GM12891 (cell line): ENCODE measurements at places on chromosomes 3 and 15.
A peak's percentile ranks its signal among the peaks of the same experiment; 100 is the strongest.

- no peak for DNase-seq
These were observed 184.9 kb downstream of the ZBTB20 start for GRCh38 chr3:114962189-114962588.

DNA sequence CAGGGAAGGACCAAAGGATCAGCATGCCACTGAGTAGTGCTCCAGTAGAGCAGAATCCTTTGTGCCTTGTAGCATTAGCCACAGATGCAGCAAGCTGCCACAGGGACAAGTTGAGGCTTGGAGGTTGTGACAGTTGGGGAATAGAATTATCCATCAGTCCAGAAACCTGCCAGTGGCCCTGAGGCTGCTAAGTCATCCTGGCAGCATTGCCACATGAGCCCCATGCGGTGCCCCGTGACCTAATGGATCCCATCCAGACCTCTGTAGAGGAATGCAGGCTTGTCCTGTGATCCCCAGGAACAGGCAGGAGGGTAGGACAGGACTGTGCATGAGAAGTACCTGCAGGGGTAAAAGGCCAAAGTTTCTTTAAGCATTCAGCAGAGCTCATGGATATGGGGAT is 51.7 kb downstream of the BOC start:
- no peak for DNase-seq

DNA sequence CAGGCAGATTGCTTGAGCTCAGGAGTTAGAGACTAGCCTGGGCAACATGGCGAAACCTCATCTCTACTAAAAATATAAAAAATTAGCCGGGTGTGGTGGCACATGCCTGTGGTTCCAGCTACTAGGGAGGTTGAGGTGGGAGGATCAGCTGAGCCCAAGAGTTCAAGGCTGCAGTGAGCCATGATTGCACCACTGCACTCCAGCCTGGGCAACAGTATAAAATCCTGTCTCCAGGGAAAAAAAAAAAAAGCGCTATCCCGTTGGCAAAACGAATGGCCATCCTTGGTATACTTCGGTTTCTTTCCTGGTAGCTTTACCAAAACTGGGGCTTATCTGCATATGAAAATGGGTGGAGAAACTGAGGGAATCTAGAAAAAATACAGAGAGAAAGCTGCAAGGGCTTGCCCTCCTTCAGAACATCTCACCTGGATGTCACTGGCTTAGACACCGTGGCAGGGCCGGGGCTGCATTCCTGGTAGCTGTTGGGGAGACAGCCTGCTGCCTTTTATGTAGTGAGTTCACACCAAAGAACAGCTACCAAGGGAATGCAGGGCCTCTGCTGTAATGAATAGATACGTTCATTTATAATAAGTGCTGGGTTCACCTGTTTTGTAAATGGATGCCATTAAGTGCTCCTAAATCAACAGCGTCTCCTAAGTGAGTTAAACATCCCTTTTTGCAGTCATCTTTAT is 96.0 kb downstream of the IQSEC1 start:
- no peak for DNase-seq

- DNase-seq = no peak
These were observed 57.8 kb upstream of the TGFBR2 start for GRCh38 chr3:30548600-30548999.

GRCh38 chr3:46923559-46924350 is 46.2 kb downstream of the PTH1R start:
- DNase-seq = no peak

DNA sequence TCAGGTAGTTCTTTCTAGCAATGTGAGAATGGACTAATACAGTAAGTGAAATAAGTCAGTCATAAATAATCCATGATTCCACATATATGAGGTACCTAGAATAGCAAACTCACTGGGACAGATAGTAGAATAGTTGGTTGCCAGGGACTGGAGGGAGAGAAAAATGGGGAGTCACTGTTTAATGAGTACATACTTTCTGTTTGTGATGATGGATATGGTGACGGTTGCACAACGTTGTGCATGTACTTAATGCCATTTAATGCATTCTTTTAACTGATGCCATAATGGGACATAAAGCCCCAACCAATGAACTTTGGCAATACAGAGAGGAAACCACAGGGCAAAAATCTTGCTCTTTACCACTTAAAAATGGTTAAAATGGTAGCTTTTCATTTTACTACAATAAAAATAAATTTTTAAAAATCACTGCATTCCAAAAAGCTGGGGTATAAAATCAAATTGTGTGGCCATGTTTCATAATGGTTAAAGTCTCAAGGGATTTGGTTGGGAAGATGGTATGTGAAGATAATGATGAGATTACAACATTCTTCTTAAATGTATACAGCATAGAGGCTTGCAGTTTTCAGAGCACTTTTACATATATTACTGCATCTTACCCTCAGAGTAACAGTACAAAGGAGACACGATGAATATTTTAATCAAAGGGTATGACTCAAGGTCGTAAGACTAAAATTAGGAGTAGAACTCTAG is 45.2 kb downstream of the ADAM10 start:
- DNase-seq = no peak

DNA sequence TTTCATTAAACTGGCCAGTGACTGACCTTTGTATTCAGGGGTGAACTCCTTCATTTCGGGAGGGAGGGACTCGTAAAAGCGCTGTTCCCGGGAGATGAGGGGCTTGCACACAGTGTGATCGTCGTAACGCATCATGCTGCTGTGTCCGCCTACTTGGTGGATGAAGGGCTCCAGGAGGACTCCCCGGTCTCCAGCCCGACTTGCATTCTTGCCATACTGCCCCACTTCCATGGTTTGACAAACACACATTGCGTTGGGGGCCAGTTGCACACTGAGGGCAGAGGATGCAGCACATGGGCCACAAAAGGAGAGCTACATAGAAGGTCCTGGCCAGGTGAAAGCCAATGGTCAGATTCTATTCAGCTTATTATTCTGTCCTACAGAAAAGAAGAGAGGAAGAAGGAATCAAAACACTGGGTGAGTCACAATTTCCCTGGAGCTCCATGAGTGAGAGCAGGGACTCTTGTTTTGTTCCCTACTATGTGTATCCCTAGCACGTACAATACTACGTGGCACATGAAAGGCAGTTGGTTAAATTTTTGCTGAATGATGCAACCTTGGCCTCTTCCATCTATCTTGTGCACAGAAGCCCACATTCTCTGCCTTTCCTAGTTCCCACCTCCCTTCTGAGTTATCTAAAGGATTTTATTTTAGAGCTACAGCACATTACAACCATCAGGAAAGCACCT is 24.2 kb upstream of the GMPPB start:
- no peak for DNase-seq

- DNase-seq = no peak
These were observed 258.7 kb upstream of the PPP2R3A start for GRCh38 chr3:135706758-135707375.

GRCh38 chr3:18302517-18302916 is 122.6 kb downstream of the SATB1 start:
- DNase-seq = no peak

DNA sequence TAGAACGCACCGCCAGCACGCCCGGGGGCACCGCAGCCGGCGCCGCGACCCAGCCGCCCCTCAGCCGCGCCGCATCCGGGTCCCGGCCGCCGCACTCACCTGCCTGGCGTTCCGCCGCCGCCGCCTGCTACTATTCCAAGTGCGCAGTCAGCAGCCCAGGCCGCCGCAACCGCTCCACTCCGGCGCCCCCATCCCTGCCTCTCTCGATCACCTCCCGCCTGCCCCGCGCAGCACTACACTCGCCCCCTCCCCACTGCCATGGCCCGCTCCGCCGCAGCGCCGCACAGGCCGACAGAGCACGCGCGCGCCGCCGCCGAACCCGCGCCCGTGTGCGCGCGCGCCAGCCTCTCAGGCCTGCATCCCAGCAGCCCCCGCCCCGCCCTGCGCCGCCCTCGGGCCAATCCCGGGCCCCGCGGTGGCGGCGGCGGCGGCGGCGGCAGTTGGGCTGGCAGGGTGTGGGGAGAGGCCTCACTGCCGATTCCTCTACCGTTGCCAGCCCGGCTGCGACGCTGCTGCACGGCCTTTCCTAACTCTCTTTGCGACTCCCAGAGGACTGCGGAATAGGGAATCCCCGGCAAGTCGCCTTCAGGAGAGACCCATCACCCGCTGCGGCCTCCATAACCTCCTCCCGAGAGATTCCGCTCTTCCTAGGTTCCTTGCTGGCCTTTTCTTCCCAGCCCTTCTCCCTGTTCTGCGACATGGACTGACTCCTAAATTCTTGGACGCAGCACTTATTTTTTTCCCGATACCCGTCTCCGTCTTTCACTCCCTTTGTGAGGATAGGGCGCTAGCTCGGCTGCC is at the start of gene PIK3CB:
Gene PIK3CB, minus strand, starts transcription at position 333 of the 801 bp plus-strand sequence. CDS start 75,585 bp downstream, outside the sequence.
- DNase-seq = peak; percentile 84

DNA sequence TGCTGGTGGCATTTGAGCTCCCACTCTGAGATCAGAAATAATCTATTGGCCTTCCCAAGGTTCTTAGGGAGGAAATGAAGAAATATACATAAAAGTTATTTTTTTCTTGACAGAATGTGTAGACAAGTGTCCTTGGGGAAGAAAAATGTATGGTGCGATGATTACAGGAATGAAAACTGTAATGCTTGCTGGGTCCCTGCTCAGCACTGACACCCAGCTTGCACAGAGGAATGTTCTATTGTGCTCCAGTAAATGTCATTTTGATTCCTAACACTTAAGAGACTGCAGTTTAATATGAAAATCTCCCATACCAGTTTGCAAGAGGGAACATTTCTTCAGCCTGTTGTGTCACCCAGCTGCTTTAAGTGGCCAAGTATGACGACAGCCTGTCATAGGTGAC is 271.3 kb upstream of the TPM1 start:
- DNase-seq = no peak

DNA sequence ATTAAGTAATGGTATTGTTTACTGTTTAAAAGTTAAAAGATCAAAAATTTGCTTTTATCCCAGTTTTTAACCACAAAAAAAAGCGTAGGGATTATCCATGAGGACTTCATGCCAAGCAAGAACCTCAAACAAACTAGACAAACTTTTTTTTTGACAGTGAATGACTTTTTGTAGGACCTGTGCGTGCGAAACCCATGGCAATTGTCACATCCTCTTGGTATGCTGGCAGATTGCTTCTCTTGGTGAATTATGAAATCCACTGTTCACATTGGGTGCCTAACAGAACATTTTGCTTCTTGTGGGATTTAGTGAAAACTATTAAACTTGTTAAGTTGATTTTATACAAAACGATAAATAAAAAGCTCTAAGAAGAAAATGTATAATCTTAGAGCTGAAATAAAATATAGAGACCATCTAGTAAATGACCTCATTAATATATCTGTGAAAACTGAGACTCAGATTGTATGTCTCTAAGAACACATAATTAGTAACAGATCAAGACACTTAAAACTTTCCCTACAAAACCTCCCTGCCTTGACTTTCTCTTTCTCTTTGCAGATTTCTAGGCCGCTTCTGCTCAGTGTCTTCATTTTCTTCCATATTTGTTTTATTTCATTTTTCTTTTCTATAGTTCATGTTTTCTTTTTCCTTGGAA is 87.3 kb upstream of the CGNL1 start:
- DNase-seq = no peak

GRCh38 chr15:65595960-65596359 is 15.0 kb downstream of the INTS14 start:
- no peak for DNase-seq

- DNase-seq = no peak
These were observed 19.7 kb downstream of the FAN1 start for GRCh38 chr15:30923429-30923828.

GRCh38 chr15:85036716-85037115 is 55.1 kb downstream of the PDE8A start:
- no peak for DNase-seq

GRCh38 chr3:134776518-134776917 is 18.5 kb upstream of the EPHB1 start:
- DNase-seq = no peak

GRCh38 chr3:14141144-14141543 is 16.3 kb downstream of the TMEM43 start:
- no peak for DNase-seq

DNA sequence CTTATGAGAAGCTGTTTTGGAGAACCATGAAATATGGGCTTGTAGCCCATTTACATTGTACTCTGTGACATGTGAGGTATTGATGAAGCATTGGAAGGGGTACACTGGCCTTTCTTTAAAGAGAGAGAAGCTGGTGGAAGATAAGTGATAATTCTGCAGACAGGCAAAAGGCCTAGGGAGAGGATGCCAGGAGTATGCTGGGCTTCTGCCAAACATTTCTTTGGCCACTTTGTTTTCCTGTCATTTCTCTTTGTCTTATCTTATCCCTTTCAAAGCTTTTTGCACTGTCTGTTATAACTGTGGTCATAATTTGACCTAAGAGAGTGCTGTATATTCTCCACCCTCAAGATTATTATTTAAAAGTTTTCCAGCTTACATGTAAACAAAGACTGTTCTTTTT is 109.6 kb upstream of the SEMA6D start:
- DNase-seq = no peak

GRCh38 chr3:136173939-136174490 is 22.1 kb downstream of the MSL2 start:
- DNase-seq = no peak

DNA sequence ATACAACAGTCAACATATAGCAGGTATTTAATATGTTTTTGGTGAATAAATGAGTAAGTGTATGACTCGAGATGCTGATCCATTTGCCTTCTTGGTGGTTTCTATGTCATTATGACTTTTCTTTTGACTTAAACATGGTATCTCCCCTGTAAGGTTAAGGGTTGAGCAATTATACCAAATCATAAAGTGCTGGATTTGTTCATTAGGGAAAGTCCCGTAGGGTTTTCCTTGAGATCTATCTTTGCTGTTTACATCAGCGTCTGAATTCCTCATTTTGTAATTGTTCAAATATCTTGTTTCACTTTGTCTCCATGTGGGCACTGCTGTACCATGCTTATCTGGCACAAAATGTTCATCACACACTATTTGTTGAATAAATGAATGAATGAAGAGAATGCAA is 562.6 kb downstream of the EDEM1 start:
- DNase-seq = no peak

DNA sequence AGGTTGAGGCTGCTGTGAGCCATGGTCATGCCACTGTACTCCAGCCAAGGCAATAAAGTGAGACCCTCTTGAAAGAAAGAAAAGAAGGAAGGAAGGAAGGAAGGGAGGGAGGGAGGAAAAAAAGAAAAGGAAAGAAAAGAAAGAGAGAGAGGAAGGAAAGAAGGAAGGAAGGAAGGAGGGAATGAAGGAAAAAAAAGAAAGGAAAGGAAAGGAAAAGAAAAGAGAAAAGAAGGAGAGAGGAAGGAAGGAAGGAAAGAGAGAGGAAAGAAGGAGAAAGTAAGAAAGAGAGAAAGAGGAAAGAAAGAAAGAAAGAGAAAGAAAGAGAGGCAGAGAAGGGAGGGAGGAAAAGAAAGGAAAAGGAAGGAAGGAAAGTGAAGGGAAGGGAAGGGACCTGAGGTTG is 20.4 kb upstream of the ACTL6A start:
- DNase-seq = no peak

GRCh38 chr3:123026565-123027291 is 835 bp downstream of the SEMA5B start:
- peak; percentile 46 for DNase-seq

- no peak for DNase-seq
These were observed 321.2 kb downstream of the WDR72 start for GRCh38 chr15:53437985-53438841.
